ENCODE measurements at places on chromosomes 12 and 14. TPM values are rescaled to one million over a fixed set of nuclear protein-coding genes. Genes with fewer than 3 reads are reported as not detected.

DNA sequence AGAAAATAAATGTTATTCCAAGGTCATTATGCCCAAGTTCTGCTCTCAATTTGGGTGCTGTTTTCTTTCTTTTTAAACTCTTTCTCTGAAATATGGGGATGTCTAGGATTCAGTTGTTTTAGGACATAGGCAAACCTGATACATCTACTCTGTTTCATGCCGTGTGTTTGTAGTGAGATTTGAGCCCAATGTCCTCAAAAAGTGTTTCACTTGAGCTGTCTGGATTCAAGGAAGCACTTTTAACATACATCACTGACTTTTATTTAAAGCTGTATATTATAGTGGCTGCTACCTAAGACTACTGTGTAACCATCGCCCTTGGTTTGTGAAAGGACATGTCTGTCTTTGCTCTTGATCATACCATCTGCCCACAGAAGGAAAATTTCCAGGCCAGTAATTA lies 709.3 kb upstream of the STXBP6 start:
- H3K4me3 ChIP-seq: no peak overlapping the region
- H3K27ac ChIP-seq: no peak overlapping the region
- DNase-seq: no peak
- no peaks in the 10 kb centered on the region for H3K36me3 ChIP-seq

DNA sequence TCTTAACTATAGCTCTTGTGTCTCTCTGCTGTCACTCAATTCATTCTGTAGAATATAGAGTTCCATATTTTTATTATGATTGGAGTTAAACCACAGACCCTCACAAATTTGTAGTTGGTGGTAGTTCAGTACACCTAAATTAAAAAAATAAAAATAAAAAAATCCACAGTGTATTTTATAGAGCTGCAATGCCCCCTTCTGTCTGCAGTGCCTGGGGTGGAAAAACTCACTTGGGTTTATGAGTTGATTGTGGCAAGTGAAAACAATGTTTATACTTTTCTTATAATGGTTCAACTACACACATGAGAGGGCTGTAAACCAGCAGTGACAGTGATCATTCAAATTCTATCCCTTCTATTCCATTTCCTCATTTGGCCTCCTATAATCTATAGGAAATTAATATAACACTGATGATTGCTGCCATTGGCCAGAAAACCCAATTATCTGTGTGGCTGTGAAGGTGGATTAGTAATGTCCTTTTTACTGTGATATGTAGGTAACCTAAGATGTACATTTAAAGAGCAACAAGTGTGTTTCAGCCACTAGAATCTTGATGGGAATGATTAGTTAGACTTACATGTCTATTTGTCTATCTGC lies 166.9 kb upstream of the LRIG3 start:
- H3K27me3 ChIP-seq: no peaks in the 10 kb centered on the region
- H3K36me3 ChIP-seq: no peaks in the 10 kb centered on the region
- peaks cover 34% of the 10 kb centered on the region for H3K4me1 ChIP-seq
- H3K4me3 ChIP-seq: no peak overlapping the region
- no peak overlapping the region for H3K27ac ChIP-seq

GRCh38 chr12:131384544-131384855 lies 326.4 kb upstream of the SFSWAP start:
- H3K36me3 ChIP-seq: no peaks in the 10 kb centered on the region
- no peak for DNase-seq
- no peak overlapping the region for H3K27ac ChIP-seq
- no peaks in the 10 kb centered on the region for H3K4me1 ChIP-seq
- no peak overlapping the region for H3K4me3 ChIP-seq

Gene KRT78
- 0.21 TPM for total RNA-seq

Gene ZBTB42
- total RNA-seq: 6.7 TPM

DNA sequence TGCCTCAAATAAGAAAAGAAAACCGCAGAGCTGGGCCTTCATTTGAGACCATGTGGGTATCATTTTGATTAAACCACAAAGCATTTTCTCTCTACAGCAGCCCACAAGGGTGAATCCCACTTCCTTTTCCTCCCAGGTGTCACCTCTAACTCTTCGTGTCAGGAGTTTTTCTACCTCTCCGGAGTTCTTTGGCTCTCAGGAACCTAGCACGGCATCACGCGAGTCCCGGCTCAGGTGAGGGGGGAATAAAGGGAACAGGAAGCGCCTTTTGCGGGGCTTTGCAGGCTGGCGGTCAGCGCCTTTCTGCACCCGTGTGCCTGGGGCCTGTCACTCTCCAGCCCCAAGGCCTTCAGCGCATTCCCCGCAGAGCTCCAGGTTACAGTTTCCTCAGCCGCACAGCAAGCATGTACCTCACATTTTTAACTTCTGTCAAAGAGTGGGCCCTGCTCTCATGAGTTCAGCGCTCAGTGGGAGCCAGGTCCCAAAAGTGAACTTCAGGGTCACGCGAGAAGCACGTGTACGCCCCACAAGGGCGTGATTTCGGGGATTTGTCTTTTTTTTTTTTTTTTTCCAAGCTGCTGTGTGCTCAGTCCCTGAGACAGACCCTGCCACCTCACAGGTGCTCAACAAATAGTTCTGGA lies 740 bp upstream of the PRPF40B start:
- no peaks in the 10 kb centered on the region for H3K27me3 ChIP-seq
- peaks cover 22% of the 10 kb centered on the region for H3K4me1 ChIP-seq
- DNase-seq: no peak
- H3K27ac ChIP-seq: no peak overlapping the region
- peak overlapping the region; percentile 53 for H3K4me3 ChIP-seq
- no peaks in the 10 kb centered on the region for H3K36me3 ChIP-seq

Gene KLRK1
- not detected for total RNA-seq
